ENCODE measurements at places on chromosomes 1 and 21.

- DNase-seq, result no peak
Measured at GRCh38 chr1:216531263-216532239, 108.3 kb upstream of the USH2A start.

DNA sequence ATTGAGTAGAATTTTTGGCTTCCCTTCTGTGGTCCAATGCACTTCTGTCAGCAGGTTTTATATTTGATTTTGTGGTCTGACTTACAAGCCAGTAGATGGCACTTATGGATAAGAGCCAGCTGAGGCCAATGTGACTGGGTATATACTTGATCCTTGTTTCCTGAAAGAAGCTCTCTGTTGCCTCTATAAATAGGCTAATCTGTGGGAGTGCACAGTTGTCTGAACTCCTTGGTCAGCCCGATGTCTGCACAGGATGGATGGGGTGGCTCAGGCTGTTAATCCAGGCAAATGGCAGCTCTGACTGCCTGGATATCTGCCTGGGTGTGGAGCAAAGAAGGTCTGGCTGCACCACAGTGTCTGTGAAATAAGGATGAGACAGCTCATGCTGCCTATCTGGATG is 1183.7 kb upstream of the PRMT6 start:
- no peak for DNase-seq

GRCh38 chr1:6246497-6247467 is 2.8 kb downstream of the HES3 start:
- DNase-seq, result peak; percentile 79

GRCh38 chr1:52677076-52677806 is 20.9 kb downstream of the COA7 start:
- no peak for DNase-seq

DNA sequence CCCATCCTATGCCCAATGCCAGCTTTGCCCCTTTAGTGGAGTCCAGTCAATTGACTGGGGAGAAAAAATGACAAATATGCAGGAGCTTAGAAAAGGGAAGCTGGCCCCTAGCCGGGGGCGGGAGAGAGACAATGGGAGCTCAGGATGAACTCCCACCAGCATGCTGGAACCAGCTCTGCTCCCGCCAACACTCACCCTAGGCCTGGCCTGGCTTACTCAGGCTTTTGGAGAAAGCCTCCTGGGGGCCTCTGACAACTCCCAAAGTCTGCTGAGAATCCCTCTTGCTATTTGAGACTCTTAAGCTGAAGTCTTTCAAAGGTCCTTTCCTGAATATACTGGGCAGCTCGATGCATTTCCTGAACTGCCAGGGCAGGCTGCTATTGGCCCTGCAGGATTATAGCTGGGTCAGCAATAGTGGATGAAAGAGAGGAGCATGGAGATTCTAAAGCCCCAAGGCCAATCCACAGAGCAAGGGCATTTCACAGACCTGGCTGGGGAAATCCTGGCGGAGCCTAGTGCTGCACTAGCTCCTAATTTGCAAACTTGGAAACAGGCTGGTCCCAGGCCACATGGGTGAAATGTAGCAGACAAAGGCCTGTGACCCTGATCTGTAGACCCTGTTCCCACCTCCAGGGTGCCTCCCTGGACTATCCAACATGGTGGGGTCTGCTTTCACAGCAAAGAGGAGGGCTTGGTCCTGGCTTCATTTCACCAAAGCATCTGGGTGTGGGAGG is 35.7 kb upstream of the CLSTN1 start:
- no peak for DNase-seq

DNA sequence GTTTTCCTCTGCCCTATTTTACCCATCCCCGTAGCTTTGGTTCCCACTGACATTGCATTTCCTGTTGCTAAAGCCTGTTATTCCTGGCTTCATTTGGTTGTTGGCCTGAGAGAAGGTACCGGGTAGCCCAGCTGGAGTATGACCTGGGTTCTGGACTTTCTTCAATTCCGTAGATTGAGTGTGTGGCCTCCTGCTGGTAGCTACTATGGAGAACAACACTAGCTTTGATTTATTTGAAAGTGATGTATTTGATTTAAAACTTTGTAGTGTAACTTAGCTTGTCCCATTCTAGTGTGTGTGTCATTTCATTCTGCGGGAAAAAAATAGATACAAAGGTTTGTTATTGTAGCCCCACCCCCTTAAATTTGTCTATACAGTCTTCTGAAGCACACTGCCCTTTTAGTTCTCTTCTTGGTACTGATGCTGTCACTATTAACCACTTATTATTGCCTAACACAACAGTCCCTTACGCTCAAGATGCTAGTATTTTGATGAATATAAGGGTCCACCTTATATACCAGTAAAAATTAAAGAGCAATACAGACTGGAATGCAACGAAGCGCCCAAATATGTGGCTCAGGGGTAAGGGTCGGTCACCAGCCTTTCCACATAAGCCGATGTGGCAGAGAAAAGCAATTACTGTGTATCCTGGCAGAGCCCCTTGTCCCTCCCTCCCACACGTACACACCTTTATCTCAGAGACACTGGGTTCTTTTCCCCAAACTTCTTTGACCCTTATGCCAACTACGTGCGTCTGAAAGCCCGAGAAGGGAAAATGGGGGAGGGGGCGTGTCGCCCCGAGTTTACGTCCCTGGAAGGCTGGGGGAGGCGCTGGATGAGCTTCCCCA is 643 bp upstream of the MOV10 start:
- DNase-seq, result no peak

GRCh38 chr21:37877171-37877570 is 39.1 kb downstream of the KCNJ6 start:
- DNase-seq, result no peak
